ENCODE measurements at places on chromosomes 6 and 20.

- no peak for DNase-seq
Observed at GRCh38 chr6:134956676-134957075, 6.8 kb upstream of the ALDH8A1 start.

- no peak for DNase-seq
Observed at GRCh38 chr6:22027040-22027725, 269.7 kb downstream of the PRL start.

DNA sequence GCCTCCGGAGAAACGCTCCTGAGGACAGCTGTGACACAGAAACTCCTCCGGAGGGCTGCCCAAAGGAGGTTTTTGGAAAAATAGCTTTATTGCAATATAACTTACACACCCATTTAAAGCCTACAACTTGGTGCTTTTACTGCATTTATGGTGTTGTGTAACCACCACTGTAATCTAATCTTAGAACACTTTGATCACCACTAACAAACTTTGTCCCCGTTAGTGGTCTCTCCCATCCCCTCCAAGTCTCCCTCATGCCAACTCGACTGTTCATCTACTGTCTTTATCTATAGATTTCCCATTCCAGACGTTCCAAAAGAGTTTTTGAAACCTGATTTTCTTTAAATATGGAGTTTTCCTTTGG is 62.8 kb downstream of the SYNJ2 start:
- no peak for DNase-seq

GRCh38 chr20:13396022-13396421 is 174.9 kb downstream of the ISM1 start:
- DNase-seq, result no peak

DNA sequence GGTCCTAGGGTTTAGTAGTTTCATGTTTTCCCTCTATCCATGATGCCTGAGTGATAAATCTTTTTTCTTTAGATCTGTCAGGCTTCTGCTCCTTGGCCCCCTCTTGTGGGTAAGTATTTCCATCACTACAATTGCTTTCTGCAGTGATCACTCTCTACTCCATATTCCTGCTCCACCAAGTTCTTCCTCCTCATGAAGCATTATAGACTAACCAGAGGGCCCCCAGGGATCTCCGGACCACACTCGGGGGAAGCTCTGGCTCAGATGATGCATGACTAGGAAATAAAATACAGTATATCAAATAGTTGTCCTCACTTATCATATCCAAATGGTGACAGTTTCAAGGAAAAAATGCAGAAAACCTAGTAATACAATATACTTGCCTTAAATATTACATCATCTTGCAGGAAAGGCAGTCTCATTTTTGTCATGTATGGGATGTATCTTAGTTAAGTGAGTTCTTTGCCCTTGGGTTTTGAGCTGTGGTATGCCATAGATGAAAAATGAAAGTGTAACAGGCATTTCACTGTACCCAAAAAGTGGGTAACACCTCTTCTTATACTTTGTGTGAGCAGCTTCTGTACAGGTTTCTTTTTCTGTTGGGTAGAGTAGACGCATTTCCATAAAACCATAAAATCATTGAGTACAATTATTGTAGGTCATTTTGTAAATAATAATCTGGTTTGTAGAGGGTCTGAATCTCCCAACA is 200.9 kb upstream of the EYA4 start:
- DNase-seq, result no peak

DNA sequence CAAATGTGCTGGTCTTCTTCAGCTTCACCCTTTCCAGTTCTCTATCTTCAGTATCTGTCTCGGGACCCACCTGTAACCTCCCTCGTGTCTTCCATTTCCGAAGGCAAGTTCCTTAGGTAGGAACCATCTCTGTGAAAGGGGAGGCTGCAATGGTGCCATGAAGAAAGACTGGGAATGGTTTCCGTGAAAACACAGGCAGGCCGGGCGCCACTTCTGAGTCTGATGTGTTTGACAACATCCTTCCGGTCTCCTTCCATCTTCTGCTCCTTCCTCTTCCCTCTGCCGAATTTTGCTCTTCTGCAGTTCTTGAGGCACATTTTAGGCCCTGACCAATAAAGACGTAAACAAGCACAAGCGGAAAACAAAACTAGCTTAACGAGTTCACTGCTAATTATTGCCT is 328.0 kb downstream of the THBS2 start:
- no peak for DNase-seq

DNA sequence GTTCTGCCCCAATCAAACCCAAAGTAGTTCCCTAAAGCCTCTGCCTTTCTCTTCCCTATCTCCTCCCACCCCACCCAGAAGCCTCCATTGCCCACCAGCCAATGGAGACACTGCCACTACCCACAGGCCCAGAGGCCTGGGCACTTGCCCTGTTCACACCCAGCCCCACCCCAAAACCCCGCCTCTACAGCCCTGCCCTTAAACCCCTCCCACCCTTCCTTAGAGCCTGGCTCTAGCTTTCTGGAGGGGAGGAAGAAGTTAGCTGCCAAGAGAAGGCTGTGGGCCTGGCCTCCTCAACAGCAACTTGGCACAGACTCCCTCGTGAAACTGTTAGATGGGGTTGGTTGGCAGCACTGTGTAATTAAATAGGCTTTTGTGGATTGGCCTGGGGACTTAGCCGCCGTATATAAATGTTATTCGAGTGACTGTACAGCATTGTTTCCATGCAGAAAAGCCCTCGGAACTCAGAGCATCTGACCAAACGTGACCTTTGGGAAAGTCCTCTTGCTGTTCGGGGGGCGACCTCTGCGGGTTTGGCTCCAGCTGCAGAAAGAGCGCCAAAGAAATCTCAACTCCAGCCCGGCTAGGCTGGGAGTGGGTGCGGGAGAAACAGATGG is 31.4 kb downstream of the COL11A2 start:
- DNase-seq, result no peak

- no peak for DNase-seq
Observed at GRCh38 chr6:76342611-76343160, 270.2 kb upstream of the IMPG1 start.

GRCh38 chr6:13998356-13998755 is 73.6 kb downstream of the RNF182 start:
- DNase-seq, result no peak

- DNase-seq, result no peak
Observed at GRCh38 chr20:20065361-20065760, 13.0 kb downstream of the CFAP61 start.

DNA sequence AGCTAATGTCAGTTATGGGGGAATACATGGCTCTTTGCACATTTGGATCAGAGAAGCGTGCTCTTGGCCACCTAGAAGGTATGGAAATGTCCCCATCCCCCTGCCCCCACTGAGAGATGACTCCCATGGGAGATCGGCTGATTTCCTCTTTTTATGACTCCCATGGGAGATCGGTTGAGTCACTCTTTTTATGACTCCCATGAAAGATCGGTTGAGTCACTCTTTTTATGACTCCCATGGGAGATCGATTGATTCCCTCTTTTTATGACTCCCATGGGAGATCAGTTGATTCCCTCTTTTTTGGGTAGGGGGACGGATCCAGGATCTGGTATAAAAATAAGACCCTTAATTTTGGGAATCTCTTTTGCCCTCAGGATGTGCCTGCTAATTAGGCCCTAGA is 10.3 kb upstream of the TAAR9 start:
- DNase-seq, result no peak

DNA sequence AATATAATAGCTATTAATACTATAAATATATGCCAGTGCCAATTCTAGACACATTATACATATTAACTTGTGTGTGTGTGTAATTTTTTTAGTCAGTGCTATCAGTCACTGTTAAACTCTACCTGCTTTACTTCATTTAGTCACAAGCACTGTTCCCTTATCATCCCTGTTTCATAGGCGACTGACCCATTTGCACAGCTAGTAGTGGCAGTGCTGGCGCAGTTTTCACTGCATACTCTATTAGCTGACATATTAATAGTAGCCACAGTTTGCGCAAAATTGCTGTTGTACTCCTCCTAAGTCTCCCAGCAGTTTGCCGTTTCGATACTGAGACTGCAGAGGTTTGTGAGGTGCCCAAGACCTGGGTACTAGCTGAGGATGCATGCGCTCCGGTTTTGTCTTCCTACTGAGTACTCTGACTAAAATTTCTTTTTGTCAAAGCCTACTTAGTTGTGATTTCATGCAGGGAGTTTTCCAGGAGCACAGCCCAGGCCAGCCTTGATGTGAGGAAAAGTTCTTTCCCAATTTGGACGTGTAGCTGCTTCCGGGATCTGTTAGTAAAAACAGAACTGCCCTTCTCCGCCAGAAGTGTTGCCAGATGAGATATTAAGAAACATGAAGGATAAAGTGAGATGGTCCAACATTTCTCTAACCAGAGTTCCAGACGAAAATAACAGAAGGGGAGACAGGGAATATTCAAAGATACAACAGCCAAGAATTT is 5.6 kb downstream of the BAG2 start:
- no peak for DNase-seq

DNA sequence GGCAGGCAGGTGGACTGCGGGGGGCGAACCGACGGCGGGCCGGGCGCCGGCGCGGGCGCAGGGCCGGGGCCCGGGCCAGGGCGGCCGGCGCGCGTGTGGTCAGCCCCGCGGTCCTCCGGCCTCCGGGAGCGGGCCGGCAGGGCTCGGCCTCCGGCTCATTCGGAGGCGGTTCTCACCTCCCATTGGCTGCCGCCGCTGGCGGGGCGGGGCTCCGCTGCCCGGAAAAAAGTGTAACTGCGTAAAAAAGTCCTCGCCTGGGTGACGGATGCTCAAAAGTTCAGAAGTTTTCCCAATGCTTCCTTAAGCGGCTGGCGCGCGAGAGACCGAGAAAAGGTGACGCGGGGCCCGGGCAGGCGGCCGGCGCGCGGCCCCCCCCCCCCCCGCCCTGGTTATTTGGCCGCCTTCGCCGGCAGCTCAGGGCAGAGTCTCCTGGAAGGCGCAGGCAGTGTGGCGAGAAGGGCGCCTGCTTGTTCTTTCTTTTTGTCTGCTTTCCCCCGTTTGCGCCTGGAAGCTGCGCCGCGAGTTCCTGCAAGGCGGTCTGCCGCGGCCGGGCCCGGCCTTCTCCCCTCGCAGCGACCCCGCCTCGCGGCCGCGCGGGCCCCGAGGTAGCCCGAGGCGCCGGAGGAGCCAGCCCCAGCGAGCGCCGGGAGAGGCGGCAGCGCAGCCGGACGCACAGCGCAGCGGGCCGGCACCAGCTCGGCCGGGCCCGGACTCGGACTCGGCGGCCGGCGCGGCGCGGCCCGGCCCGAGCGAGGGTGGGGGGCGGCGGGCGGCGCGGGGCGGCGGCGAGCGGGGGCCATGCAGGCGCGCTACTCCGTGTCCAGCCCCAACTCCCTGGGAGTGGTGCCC is at the start of gene FOXC1:
Gene FOXC1 (plus strand): TSS at position 268 of the 849 bp plus-strand sequence. CDS start 531 bp downstream, at position 799.
- DNase-seq, result no peak

- DNase-seq, result no peak
Observed at GRCh38 chr20:48813930-48814546, 13.8 kb downstream of the PREX1 start.

GRCh38 chr6:139852488-139853140 is 478.2 kb upstream of the CITED2 start:
- DNase-seq, result no peak

GRCh38 chr6:22896696-22897095 is 327.3 kb downstream of the HDGFL1 start:
- no peak for DNase-seq

- DNase-seq, result peak; percentile 61
Observed at GRCh38 chr6:33904050-33904746, 100.4 kb upstream of the MLN start.

DNA sequence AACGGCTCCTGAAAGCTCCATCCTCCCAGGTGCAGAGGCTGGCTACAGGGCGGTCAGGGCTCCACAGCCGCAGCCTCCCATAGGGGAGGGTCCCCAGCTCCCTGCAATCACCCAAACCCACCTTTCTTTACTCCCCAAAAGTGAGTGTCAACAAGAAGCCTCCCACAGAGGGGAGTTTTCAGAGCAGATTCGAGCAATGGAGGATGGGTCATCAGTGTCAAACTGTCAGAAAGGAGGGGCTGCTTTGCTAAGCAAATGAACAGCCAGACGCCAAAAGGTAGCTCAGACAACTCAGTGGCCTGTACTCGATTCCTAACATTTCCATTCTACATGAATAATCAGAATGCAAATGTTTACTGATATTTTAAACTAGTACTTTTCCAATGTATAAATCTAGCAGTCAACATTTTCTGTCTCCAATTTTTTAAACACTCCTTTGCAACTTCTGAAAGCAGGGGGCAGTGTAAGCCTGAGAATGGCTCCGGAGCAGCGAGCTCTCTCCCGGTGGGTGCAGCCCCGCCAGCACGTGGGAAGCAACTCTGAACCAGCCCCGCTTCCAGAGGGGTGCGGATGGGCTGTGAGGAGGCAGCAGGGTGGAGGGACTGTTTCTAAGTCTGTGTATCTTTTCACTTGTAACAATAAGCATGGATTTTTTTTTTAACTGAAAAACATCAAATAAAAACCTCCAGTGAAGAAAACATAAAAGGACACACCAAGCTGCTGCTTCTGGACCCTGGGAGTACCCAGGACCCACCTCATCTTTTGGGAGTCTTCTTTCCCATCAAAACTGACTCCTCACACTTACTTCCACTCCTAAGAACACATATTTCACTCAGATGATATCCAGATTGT is 54.9 kb downstream of the TAF4 start:
- peak; percentile 24 for DNase-seq

DNA sequence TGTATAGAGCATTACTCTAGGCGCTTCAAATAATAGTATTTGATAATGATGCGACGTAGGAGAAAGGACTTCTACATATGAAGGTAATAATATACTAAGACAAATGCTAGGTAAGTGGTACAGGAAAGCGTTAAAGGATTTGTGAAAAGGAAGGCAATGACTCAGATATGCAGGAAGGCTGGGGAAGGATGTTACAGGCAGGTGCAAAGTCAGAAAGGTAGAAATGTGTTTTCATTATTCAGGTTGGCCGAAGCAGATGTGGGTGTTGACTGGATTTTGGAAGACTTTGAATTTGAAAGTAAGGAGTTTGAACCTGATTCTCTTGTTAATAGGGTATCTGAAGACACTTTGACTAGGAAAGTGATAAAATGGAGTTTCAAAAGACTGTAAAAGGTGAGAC is 51.0 kb downstream of the STK4 start:
- no peak for DNase-seq

GRCh38 chr6:153018355-153018754 is 15.8 kb upstream of the MTRF1L start:
- no peak for DNase-seq

DNA sequence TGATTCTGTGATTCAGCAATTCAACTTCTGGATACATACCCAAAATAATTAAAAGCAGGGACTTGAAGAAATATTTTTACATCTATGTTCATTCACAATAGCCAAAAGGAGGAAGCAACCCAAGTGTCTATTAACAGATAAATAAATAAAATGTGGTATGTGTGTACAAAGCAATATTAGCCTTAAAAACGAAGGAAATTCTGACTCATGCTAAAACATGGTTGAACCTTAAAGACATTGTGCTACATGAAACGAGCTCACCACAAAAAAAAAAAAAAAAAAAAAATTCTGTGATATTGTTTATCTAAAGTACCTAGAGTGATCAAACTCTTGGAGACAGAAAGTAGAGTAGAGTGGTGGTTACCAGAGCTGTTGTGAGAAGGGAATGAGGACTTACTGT is 54.8 kb upstream of the TFAP2D start:
- no peak for DNase-seq

DNA sequence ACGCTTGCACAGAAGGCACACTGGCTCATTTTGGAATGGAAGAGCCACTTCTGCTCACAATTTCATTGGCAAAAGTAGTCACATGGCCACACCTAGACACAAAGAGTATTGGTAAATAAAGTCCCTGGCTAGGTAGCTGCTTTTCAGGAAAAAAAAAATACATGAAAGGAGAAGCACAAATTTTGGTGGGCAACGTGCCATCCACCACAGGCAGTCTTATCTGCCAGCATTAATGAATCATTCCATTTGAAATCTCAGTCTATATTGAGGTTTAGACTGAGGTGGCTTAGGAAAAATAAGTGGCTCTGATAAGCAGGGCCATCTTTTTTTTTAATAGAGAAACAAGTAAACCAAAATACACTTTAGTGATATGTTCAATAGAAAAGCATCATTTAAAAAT is 44.3 kb downstream of the ADGRB3 start:
- DNase-seq, result no peak

All from stimulated activated CD8-positive, alpha-beta memory T cell treated with anti-CD3 and anti-CD28 coated beads, Interleukin-7, amount 100 ng/mL, for 48 hours (primary cell).